Smooth muscle cell of the coronary artery (primary cell): ENCODE measurements at places on chromosomes 1 and 21. TPM values are rescaled to one million over a fixed set of nuclear protein-coding genes. Genes with fewer than 3 reads are reported as not detected.

The DNM3 gene
- total RNA-seq, result 1.4 and 1.9 TPM in 2 replicates

The KMO gene
- not detected in 2 replicates for total RNA-seq

The SPATA17 gene
- 0.45 and 1.4 TPM in 2 replicates for total RNA-seq

The CLIC6 gene
- total RNA-seq, result 0.23 TPM in 1 of 2 replicates, not detected in the other

The GFI1 gene
- 0.38 TPM in 1 of 2 replicates, not detected in the other for total RNA-seq

The SELENBP1 gene
- 34.8 and 125 TPM in 2 replicates for total RNA-seq

The PCSK9 gene
- 0.23 and 0.90 TPM in 2 replicates for total RNA-seq

The LRRC42 gene
- total RNA-seq, result 9.5 and 27.1 TPM in 2 replicates

The NBPF10 gene
- 1.9 and 2.3 TPM in 2 replicates for total RNA-seq

The CTTNBP2NL gene
- 4.0 and 12.9 TPM in 2 replicates for total RNA-seq

The JUN gene
- 62.8 and 63.2 TPM in 2 replicates for total RNA-seq

The NMNAT2 gene
- 2.2 and 2.9 TPM in 2 replicates for total RNA-seq

The EFHD2 gene
- total RNA-seq, result 5.6 and 13.4 TPM in 2 replicates

The ACTN2 gene
- total RNA-seq, result 0.12 and 0.15 TPM in 2 replicates

The IPO9 gene
- total RNA-seq, result 18.0 and 29.3 TPM in 2 replicates

The SHISA4 gene
- total RNA-seq, result 9.1 and 13.5 TPM in 2 replicates
